ENCODE measurements at places on chromosomes 13 and 19.

- DNase-seq, result no peak
Measured at GRCh38 chr19:4061178-4061682, 5.5 kb downstream of the ZBTB7A start.

GRCh38 chr19:40280608-40281221 is 4.4 kb downstream of the AKT2 start:
- DNase-seq, result no peak

DNA sequence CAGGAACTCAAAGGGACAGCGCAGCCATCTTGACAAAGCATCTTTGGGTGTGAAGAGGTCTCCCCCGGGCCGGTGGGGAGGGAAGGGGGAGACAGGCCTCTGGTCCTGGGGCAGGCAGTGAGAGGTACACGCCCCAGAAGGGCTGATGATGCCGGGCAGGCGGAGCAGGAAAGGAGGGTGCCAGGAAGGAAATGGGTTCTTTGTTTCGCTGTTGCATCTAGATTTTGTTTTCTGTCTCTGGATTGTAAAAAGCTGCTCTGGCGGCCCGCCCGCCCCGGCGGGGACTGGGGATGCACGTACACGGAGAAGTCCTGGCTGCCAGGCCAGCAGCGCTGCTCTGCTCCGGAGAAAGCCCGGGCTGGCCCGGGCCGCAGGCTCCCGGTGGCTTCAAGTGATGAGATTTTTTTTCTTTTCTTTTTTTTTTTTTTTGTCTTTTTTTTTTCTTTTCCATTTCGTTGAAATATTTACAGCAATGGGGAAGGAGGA is 13.2 kb upstream of the ASF1B start:
- DNase-seq, result peak; percentile 74

DNA sequence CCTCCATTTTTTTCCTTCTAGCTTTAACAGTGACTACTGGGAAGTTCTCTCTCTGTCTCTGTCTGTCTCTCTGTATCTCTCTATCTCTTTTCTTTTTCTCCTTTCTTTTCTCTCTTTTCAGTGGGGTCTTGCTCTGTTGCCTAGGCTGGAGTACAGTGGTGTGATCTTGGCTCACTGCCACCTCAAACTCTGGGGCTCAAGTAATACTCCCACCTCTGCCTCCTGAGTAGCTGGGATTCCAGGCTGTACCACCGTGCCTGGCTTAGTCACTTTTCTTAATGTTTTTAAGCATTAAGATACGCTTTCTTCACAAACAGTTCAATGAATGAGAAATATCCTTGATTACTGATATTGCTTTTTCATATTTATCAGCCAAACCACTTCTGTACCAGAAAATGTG is 13.1 kb downstream of the PCCA start:
- DNase-seq, result no peak

GRCh38 chr13:112904436-112904960 is 64.5 kb upstream of the MCF2L start:
- no peak for DNase-seq

GRCh38 chr13:85383291-85383690 is 415.9 kb downstream of the SLITRK6 start:
- DNase-seq, result no peak

GRCh38 chr19:54029930-54030490 is 33.7 kb downstream of the VSTM1 start:
- peak; percentile 59 for DNase-seq

- no peak for DNase-seq
Measured at GRCh38 chr19:57263244-57263741, 17.0 kb upstream of the ZNF460 start.

DNA sequence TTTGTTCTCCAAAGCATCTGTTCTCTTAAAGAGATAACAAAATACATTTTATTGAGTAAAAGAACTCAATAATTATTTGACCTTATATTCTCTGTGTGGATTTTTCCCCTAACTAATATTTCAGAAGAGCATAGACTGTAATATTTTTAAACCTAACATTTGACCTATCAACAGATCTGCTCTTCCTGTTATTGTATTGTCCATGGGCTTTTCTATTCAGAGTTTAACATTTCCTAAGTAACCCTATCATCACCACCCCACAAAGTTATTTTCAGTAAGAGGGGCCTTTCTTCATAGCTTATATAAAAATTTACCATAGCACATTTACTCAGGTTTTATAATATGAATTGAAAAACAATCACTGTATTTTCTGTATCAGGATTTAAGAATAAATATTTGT is 17.5 kb downstream of the POLR1D start:
- no peak for DNase-seq

DNA sequence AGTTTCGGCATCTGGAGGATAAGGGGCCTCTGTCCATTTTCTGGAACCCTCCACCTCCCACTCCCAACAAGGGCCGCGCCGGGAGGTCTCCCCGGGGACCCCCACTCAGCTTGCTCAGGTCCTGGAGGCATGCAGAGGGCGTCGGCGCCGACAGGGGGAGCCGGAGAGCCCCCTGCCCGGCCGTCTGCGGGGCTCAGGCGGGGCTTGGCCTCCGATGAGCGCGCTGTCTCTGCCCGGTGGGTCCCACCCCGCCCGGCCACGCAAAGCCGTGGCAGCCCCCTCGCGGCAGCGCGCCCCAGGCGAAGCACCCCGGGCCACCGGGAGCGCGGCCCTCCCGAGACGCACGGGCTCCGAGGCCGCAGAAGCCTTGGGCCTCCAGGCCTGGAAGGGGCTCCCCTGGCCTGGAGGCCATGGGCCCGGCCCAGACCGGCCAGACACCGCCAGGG is 149.7 kb upstream of the ZNF536 start:
- DNase-seq, result no peak

Data from activated T-cell treated with anti-CD3 and anti-CD28 coated beads, Interleukin-2, amount 50 U/mL, for 24 hours (primary cell).